ENCODE measurements at places on chromosomes 12 and 14.

- DNase-seq = no peak
Measured at GRCh38 chr14:39740454-39740853, 308.2 kb upstream of the FBXO33 start.

GRCh38 chr12:51087818-51088217 is 4.4 kb upstream of the CSRNP2 start:
- peak; percentile 27 for DNase-seq

GRCh38 chr12:131112021-131112420 is 158.3 kb downstream of the ADGRD1 start:
- no peak for DNase-seq

- DNase-seq = no peak
Measured at GRCh38 chr12:20044351-20044750, 324.0 kb upstream of the PDE3A start.

- no peak for DNase-seq
Measured at GRCh38 chr14:96466918-96467317, 35.3 kb upstream of the PAPOLA start.

- no peak for DNase-seq
Measured at GRCh38 chr12:113161415-113162016, 12.0 kb downstream of the CFAP73 start.

- no peak for DNase-seq
Measured at GRCh38 chr14:76918256-76918781, 92.1 kb downstream of the LRRC74A start.

- no peak for DNase-seq
Measured at GRCh38 chr12:123529686-123530085, 3.8 kb downstream of the RILPL1 start.

GRCh38 chr12:104258476-104259067 is 43.0 kb downstream of the TXNRD1 start:
- no peak for DNase-seq

DNA sequence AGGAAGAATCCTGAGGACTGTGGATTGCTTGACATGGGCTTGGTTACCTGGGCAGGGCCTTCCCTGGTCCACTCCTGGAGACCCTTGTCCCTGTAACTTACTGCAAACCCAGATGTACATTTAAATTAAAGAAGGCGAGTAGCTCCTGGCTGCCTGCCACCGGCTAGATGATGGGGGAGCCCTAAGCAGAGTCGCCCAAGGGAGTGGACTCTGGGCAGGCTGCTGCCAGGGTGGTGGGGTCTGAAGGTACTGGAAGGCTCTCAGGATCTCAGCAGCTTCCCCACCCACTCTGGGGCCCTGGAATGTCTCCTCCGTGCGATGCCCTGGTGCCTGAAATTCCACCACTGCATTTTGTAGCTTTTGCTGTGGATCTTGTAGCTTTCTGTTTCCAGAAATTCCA is 74.7 kb downstream of the FBXL14 start:
- DNase-seq = no peak

Data from activated naive CD4-positive, alpha-beta T cell treated with anti-CD3 and anti-CD28 coated beads, Interleukin-2, amount 50 U/mL, for 16 hours (primary cell).